ENCODE measurements at places on chromosomes 11 and 22. TPM values are rescaled to one million over a fixed set of nuclear protein-coding genes. Genes with fewer than 3 reads are reported as not detected.

The LBHD1 gene
- total RNA-seq: 7.1 TPM

GRCh38 chr11:70544774-70545609 is 146.7 kb downstream of the CTTN start:
- no peak for DNase-seq

DNA sequence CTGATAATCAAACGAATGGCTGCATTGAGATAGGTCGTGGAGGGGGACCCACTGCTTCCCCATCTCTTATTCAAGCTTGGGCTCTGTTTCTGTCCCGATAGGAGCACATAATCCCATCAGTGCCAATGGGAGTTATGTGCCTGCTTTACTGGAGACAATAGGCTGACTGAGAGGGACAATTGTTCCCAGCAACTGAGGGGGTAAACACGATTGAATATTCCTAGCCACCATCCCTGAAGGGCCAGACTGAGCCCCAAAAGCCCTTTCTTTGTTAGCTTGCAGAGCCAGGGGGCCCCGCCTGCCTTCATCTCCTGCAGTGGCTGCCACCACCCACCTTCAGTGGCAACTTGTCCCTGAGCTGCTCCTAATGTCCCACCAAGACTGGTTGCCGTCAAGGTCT is 172.8 kb upstream of the NAV2 start:
- no peak for DNase-seq

- DNase-seq: no peak
These were observed 4.7 kb downstream of the C11orf87 start for GRCh38 chr11:109426442-109427240.

DNA sequence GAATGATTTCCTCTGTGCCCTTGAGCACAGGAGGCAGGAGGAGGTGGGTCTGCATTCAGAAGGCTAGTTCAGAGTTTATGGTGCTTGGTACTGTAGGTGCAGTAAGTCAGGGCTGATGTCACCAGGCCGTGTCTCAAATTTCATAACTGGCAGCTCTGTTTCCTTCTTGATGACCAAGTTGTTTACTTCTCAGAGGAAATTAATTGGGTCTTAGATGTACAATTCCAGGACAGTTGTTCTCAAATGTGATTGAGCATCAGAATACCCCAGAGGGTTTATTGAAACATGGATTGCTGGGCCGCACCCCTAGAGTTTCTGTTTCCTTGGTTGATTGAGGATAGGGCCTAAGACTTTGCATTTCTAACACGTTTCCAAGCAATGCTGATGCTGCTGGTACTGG is 6.2 kb downstream of the AMOTL1 start:
- DNase-seq: no peak
